NCI-H2081 treated with DMSO at 0.1 percent for 48 hours (cell line): ENCODE measurements at places on chromosomes 2 and 18.

GRCh38 chr2:135311268-135311667 is 219.8 kb downstream of the ZRANB3 start:
- DNase-seq = no peak

DNA sequence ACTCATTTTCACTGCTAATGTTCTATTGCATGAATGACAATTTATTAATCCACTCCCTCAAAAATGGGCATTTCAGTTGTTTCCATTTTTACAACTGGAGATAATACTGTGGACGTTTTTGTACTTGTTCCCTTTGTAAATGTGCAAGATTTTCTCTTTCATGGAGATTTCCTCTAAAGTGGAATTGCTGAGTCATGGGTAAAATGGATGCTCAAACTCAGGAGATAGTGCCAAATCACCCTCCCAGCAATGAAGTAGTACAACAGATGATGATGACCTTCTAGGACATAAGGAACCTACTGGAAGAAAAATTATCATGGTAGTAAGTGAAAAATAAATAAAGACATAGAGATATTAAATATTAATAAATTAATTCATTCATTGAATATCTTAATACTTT is 460.8 kb upstream of the CHST9 start:
- no peak for DNase-seq

GRCh38 chr2:68362749-68363148 is 2.3 kb upstream of the PLEK start:
- DNase-seq = no peak

DNA sequence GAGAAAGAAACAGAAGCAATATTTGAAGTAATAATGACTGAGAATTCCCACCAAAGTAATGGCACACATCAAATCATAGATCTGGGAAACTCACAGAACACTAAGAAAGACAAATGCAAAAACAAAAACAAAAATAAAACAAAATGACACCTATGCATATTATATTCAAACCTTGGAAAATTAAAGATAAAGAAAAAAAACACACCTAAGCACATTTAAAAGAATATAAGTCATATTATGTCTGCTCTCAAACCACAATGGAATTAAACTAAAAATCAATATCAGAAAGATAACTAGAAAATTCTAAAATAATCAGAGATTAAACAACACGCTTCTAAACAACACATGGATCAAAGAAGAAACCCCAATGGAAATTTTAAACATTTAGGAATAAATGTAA is 59.7 kb upstream of the GALNT5 start:
- no peak for DNase-seq

DNA sequence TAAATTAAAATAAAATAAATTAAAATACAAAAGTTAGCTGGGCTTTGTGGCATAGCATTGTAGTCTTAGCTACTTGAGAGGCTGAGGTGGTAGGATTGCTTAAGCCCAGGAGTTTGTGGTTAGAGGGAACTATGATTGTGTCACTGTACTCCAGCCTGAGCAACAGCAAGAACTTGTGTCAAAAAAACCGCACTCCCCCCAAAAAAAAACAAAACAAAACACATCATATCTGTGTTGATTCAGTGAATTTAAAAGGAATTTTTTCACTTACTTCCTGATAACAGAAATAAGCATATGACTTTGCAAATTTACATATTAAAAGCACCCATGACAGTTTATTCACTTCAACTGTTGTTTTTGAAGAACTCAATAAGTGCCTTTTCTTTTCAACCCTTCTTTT is 68.1 kb upstream of the PELI1 start:
- DNase-seq = no peak

GRCh38 chr18:8562070-8562469 is 47.2 kb upstream of the RAB12 start:
- DNase-seq = no peak
